ENCODE measurements at places on chromosomes 4 and X.
A peak's percentile ranks its signal among the peaks of the same experiment; 100 is the strongest.

GRCh38 chr4:122661176-122662160 is 40.6 kb upstream of the IL21 start:
- no peak for DNase-seq

DNA sequence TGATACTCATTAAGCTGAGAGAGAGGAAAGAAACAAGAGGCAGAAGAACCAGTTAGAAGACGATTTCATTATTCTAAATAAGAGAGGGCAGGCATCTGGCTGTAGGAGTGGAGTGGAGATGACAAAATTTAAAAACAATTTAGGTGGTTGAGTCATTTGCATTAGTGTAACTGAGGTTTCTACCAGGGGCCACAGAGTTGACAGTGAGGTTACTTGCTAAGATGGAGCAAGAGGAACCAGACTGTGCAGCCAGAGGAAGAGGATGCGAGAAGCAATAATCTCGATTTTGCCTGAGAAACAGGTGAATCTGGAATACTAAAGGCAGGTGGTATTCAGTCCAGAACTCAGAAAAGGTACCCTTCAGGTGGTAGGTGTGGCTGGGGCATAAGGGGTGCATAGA is 491.9 kb downstream of the MID1IP1 start:
- DNase-seq, result no peak

- DNase-seq, result no peak
Observed at GRCh38 chrX:39601231-39602177, 496.3 kb downstream of the BCOR start.

DNA sequence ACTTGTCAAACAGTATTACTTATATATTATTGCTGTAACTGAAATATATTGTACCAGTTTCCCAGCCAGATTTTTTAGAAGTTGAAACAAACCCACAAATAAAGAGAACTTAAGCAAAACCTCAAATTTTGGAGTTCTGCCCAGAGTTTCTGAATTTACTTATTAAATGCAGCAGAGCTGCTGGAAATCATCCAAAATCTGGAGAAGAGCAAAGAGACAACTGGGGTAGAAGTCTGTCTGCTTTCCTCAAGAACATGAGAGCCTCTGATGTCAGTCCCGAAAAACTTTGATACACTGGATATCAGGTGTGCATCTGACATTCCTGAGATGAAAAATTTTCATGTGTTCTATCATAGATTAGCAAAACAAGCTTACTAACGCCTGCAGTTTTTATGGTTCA is 325.9 kb downstream of the NR3C2 start:
- DNase-seq, result peak; percentile 94

GRCh38 chrX:136147315-136147901 is at the start of gene FHL1:
TSS of gene FHL1 (plus strand) at chrX:136147533.
- DNase-seq, result peak; percentile 39
